Activated T-helper 2 cell treated with anti-CD3 and anti-CD28 coated beads, Interferon-gamma antibody, Interleukin-2, Interleukin-4, amounts not matched to agents 10 μg/mL and 5 μg/mL and 100 μg/mL, durations not matched to agents 14 hours and 24 hours and 36 hours (primary cell): ENCODE measurements at places on chromosomes 7 and 10.

- peaks cover 4% of the 10 kb centered on the region for H3K27me3 ChIP-seq
- DNase-seq = no peak
- peaks cover 12% of the 10 kb centered on the region for H3K36me3 ChIP-seq
- H3K4me1 ChIP-seq = peaks cover 46% of the 10 kb centered on the region
- no peak overlapping the region for H3K27ac ChIP-seq
- H3K4me3 ChIP-seq = no peak overlapping the region
These were observed 73.7 kb downstream of the FOXL3 start for GRCh38 chr7:363626-364025.

- no peaks in the 10 kb centered on the region for H3K36me3 ChIP-seq
- H3K27ac ChIP-seq = no peak overlapping the region
- H3K4me1 ChIP-seq = no peaks in the 10 kb centered on the region
- DNase-seq = no peak
- H3K4me3 ChIP-seq = no peak overlapping the region
These were observed 150.4 kb upstream of the GNAI1 start for GRCh38 chr7:79984210-79984609.

GRCh38 chr10:88067737-88068136 is 204.3 kb downstream of the PTEN start:
- DNase-seq = no peak
- peaks cover 22% of the 10 kb centered on the region for H3K27me3 ChIP-seq
- H3K36me3 ChIP-seq = peaks cover 2% of the 10 kb centered on the region
- H3K4me1 ChIP-seq = peaks cover 35% of the 10 kb centered on the region
- no peak overlapping the region for H3K27ac ChIP-seq

DNA sequence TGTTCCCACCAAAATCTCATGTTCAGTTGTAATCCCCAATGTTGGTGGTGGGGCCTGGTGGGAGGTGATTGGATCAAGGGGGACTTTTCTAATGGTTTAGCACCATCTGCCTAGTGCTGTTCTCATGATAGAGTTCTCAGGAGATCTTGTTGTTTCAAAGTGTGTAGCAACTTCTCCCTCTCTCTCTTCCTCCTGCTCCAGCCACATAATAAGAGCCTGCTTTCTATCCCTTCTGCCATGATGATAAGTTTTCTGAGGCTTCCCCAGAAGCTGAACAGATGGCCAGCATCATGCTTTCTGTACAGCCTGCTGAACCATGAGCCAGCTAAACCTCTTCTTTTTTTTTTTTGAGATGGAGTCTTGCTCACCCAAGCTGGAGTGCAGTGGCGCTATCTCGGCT is 910.6 kb downstream of the KCNMA1 start:
- no peak overlapping the region for H3K4me3 ChIP-seq
- no peak for DNase-seq
- H3K27ac ChIP-seq = no peak overlapping the region
- H3K4me1 ChIP-seq = no peaks in the 10 kb centered on the region
- H3K36me3 ChIP-seq = no peaks in the 10 kb centered on the region
- H3K27me3 ChIP-seq = no peaks in the 10 kb centered on the region

DNA sequence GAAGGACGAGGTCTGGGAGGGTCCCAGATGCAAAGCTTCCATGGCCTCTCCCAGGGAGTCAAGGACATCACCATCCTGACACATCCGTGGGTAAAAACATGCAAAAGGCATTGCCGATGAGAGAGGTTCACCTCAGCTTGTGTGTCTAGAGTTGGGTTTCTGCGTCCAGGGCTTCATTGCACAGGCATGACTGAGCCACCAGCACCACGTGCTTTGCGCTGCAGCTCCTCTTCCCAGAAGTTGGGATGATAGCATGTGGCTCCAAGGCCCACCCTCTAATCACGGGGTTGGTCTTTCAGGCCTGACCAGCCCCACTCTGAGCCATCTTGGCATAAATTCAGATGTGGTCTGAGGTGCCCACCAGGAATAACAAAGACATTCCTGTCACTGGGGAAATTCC is 7.1 kb upstream of the RASGEF1A start:
- DNase-seq = no peak
- peaks cover 64% of the 10 kb centered on the region for H3K27me3 ChIP-seq
- H3K27ac ChIP-seq = no peak overlapping the region
- H3K36me3 ChIP-seq = no peaks in the 10 kb centered on the region
- H3K4me1 ChIP-seq = peaks cover 2% of the 10 kb centered on the region
- H3K4me3 ChIP-seq = no peak overlapping the region

GRCh38 chr10:35961501-35961900 is 319.4 kb upstream of the FZD8 start:
- no peaks in the 10 kb centered on the region for H3K4me1 ChIP-seq
- DNase-seq = no peak
- H3K27me3 ChIP-seq = no peaks in the 10 kb centered on the region
- H3K27ac ChIP-seq = no peak overlapping the region
- H3K36me3 ChIP-seq = no peaks in the 10 kb centered on the region
- no peak overlapping the region for H3K4me3 ChIP-seq

- no peaks in the 10 kb centered on the region for H3K4me1 ChIP-seq
- H3K36me3 ChIP-seq = no peaks in the 10 kb centered on the region
- no peak overlapping the region for H3K4me3 ChIP-seq
- no peaks in the 10 kb centered on the region for H3K27me3 ChIP-seq
- no peak for DNase-seq
These were observed 77.8 kb upstream of the PTN start for GRCh38 chr7:137421366-137421765.

DNA sequence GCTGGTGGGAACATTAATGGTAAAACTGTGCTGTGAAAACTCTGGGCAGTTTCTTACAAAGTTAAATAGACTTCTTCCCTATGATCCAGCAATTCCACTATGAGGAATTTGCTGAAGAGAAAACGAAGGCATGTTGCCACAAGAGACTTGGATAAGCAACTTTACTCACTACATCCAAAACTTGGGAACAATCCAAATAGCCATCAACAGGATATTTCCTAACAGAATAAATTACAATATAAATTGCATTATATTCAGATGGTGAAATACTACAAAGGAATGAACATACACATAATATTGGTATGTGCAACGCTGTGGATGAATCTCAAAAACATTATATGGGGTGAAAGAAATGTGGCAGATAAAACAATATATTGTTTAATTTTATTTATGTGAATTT is 21.4 kb upstream of the MKI67 start:
- peaks cover 28% of the 10 kb centered on the region for H3K27me3 ChIP-seq
- H3K36me3 ChIP-seq = peaks cover 9% of the 10 kb centered on the region

GRCh38 chr7:106644999-106645398 is 16.0 kb downstream of the CCDC71L start:
- no peaks in the 10 kb centered on the region for H3K36me3 ChIP-seq
- peaks cover 2% of the 10 kb centered on the region for H3K4me1 ChIP-seq
- H3K4me3 ChIP-seq = no peak overlapping the region

DNA sequence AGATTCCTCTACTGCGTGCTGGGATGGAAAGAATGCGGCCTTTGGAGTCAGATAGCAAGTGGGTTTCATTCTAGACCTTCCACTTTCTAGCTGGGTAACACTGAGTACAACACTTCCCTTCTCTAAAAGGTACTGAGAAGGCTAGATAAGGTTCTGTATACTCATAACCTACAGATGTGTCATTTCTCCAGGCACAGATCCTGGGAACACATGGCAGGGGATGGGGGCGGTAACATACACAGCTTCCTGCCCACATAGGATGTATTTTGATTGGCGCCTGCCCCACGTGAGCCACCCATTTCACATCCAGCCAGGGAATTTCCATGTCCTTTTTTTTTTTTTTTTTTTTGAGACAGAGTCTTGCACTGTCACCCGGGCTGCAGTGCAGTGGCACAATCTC is 31.8 kb downstream of the KLRG2 start:
- H3K27ac ChIP-seq = no peak overlapping the region
- H3K36me3 ChIP-seq = no peaks in the 10 kb centered on the region
- no peaks in the 10 kb centered on the region for H3K4me1 ChIP-seq
- no peak overlapping the region for H3K4me3 ChIP-seq
- DNase-seq = no peak
- no peaks in the 10 kb centered on the region for H3K27me3 ChIP-seq

GRCh38 chr7:157089100-157089610 is 49.6 kb upstream of the UBE3C start:
- H3K27ac ChIP-seq = no peak overlapping the region
- H3K4me1 ChIP-seq = no peaks in the 10 kb centered on the region
- H3K4me3 ChIP-seq = no peak overlapping the region
- no peak for DNase-seq

- no peak for DNase-seq
- H3K27ac ChIP-seq = no peak overlapping the region
- H3K36me3 ChIP-seq = no peaks in the 10 kb centered on the region
- no peak overlapping the region for H3K4me3 ChIP-seq
These were observed 6.9 kb upstream of the FRAT2 start for GRCh38 chr10:97341416-97341815.

DNA sequence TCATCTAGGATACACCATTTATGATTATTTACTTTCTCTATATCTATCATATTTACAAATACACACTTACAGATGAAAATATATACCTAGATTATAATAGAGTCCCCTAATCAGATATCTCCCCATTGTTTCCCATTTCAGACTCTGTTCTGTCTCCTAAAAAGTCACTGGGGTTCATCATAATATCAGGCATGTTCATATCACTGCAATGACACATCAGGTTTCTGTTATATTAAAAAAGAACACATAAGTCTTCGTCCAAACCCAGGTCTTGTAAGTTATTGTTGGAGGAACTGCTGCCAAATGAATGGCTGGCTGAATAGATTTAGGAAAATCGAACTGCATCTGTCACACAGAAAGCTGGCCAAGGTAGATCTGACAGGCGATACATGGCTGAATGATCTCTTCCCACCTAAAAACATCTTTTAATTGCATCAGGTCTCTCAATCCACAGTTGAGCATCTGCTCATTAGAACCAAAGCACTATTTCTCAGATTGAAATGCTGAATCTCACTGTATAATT is 178.7 kb downstream of the CACNA2D1 start:
- no peak overlapping the region for H3K27ac ChIP-seq
- H3K4me1 ChIP-seq = no peaks in the 10 kb centered on the region
- H3K4me3 ChIP-seq = no peak overlapping the region
- no peak for DNase-seq

DNA sequence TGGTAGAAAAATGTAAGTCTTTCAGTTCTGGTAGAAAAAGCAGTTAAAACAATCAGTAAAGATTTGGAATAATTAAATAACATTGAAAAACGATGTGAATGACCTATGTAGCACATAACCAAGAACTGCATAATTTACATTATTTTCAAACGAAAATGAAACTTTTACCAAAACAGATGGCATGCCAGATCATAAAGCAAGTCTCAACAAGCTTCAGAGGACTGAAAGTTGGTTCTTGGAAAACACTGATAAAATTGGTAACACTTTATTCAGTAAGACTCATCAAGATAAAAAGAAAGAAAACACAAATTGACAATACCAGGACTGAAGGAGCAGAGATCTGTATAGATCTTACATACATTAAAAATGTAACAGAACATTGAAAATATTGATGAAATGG is 92.8 kb downstream of the VIPR2 start:
- peaks cover 17% of the 10 kb centered on the region for H3K36me3 ChIP-seq
- no peak for DNase-seq
- H3K27me3 ChIP-seq = no peaks in the 10 kb centered on the region

GRCh38 chr10:123986736-123987135 is 95.1 kb upstream of the CPXM2 start:
- H3K27ac ChIP-seq = no peak overlapping the region
- H3K4me3 ChIP-seq = no peak overlapping the region
- H3K36me3 ChIP-seq = no peaks in the 10 kb centered on the region
- no peaks in the 10 kb centered on the region for H3K4me1 ChIP-seq
- DNase-seq = no peak

DNA sequence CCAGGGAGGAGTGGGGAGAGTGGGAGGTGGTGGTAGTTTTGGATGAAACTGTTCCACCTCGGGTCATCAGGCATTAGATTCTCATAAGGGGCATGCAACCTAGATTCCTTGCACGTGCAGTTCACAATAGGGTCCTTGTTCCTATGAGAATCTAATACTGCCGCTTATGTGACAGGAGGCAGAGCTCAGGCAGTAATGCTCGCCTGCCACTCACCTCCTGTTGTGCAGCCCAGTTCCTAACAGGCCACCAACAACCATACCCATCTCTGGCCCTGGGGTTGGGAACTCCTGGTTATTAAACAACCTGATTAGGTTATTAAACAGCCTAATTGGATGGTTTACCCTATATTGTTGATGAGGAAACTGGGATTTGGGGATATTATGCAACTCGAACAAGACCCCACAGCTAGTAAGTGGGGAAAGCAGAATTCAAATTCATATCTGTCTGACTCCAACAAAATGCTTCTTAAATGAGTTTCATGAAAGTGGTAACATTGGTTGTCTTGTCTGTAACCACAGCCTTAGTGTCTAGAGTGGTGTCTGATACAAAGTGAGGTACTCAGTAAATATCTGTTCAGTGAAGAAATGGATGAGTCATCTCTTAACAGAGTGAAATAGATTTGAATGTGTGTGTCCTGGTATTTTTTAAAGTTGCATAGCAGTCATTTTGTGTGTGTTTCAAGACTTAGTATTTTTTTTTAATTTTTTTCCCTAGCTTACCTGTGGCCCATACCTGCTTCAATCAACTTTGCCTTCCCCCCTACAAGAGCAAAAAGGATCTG is 101.6 kb downstream of the HECTD2 start:
- H3K4me1 ChIP-seq = peaks cover 6% of the 10 kb centered on the region
- H3K27me3 ChIP-seq = no peaks in the 10 kb centered on the region
- no peak overlapping the region for H3K4me3 ChIP-seq
- H3K36me3 ChIP-seq = no peaks in the 10 kb centered on the region

- peaks cover 5% of the 10 kb centered on the region for H3K4me1 ChIP-seq
- no peak for DNase-seq
- peaks cover 4% of the 10 kb centered on the region for H3K27me3 ChIP-seq
These were observed 75.9 kb downstream of the FAM107B start for GRCh38 chr10:14698829-14699170.

- H3K27ac ChIP-seq = no peak overlapping the region
- H3K36me3 ChIP-seq = no peaks in the 10 kb centered on the region
- H3K27me3 ChIP-seq = no peaks in the 10 kb centered on the region
- no peaks in the 10 kb centered on the region for H3K4me1 ChIP-seq
These were observed 1206.6 kb downstream of the TYW1 start for GRCh38 chr7:68203251-68203650.

GRCh38 chr10:43316988-43317387 is 50.1 kb upstream of the RASGEF1A start:
- no peak for DNase-seq
- H3K4me3 ChIP-seq = no peak overlapping the region
- H3K4me1 ChIP-seq = peaks cover 10% of the 10 kb centered on the region
- H3K27ac ChIP-seq = no peak overlapping the region

DNA sequence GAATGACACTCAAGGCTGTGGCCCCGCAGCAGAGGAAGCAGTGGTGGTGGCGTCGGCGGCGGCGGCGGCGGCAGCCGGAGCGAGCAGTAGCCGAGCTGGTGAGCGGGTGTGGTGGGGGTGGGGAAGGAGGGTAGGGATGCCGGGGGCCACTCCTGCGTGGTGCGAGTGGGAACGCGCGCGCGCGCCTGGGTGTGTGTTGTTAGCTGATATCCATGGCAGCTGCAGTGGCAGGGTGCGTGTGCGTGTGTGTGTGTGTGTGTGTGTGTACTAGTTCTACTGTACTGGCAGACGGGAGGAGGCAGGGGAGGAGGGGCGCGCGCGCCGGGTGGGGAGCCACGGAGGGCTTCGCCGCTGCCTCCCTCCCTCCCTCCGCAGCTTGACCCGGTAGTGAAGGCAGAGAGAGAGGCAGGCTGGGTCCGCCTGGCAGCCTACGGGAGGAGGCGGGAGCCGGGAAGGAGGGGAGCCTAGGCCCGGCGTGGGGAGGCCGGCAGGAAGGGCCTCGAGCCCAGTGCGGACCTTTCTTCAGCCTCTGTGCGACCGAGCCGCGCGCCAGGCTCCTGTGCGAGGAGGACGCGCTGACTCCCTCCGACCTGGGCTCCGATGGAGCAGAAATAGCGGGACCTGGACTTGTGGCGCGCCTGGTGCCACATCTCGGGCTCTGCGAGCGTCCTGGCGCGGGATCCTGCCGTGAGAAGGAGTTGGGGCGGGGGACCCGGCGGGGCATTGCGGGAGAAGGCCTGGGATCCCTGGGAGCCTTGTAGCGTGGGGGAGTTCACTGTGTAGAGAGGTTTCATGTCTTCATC is at the start of gene MAGI2:
MAGI2 (minus strand) TSS at position 110 of the 803 bp plus-strand sequence. CDS start 347 bp downstream, outside the sequence.
- H3K36me3 ChIP-seq = no peaks in the 10 kb centered on the region
- no peak within 1 kb of the TSS for H3K4me3 ChIP-seq
- H3K27ac ChIP-seq = no peak within 1 kb of the TSS
